ENCODE measurements at places on chromosomes 5 and 9. TPM values are rescaled to one million over a fixed set of nuclear protein-coding genes. Genes with fewer than 3 reads are reported as not detected.

PCA3 gene
- not detected for total RNA-seq

SLCO6A1 gene
- total RNA-seq, result not detected

HDHD3 gene
- total RNA-seq, result 18.7 TPM

DNA sequence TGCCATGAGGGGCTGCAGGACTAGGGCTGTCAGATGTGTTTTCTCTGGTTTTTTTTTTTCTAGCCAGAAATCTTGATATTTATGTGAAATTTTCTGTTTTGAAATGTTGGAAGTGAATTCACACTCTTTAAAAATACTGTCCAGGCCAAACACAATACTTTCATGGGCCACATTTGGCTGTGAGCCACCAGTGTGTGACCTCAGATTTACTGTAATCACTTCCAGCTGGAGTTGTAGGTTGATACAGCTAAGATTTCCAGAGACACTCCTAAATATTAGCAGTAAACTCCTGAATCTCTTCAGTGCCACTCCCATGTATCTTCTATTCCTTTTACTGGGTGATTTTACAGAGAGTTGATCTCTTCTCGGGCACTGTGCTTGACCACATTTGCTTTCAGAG, 92.2 kb upstream of the CKMT2 start:
- DNase-seq, result no peak

GRCh38 chr9:131258698-131259431, 17.4 kb downstream of the FAM78A start:
- no peak for DNase-seq

DNA sequence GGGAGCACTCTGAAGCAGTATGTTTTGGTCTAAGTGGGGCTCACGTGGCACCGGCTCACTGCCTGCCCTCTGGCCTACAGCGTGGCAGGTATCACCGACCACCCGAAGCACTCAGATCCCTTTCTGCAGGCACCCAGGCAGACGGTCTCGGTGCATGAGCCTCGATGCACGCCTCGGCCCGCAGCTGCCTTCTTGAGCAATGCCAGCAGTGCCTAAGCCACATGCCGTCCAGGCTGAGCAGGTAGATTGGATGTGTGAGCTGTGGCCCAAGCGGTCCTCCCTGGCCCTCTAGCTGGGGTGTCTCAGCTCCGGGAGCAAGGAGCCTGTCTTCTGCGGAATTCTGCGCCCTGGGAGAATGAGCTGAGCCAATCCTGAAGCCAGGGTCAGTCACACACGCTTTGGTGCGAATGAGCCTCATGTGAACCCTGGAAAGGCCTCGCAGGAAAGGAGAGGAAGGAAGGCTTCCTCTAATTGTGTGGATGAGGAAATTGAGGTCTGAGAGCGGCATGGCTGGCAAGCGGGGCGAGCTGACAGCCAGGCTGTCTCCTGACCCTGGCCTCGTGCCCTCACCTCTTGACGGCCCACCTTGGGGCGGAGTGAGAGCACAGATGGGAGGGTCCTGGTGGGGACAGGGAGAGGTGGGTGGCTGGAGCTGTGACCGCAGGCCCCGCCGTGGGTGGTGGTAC, 14.4 kb downstream of the RXRA start:
- DNase-seq, result no peak

- DNase-seq, result no peak
These were observed 151.0 kb downstream of the MYO10 start for GRCh38 chr5:16784843-16785791.

DNA sequence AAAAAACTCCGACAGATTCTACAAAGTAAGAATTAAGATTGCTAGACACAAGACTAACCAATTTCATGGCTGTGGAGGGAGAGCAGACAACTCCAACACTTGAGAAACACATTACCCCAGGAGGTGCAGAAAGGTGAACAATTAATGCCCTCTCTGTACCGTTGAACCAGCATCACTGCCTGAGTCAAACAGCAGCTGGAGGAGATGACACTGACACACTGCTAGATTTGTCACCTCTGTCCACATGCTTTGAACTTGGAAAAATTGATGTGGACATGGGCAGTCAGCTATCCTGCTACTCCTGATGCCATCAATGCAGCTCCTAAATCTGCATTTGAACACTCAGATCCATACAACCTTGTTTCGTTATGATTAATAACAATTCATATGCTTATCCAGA, 51.7 kb downstream of the GPBP1 start:
- no peak for DNase-seq

DNA sequence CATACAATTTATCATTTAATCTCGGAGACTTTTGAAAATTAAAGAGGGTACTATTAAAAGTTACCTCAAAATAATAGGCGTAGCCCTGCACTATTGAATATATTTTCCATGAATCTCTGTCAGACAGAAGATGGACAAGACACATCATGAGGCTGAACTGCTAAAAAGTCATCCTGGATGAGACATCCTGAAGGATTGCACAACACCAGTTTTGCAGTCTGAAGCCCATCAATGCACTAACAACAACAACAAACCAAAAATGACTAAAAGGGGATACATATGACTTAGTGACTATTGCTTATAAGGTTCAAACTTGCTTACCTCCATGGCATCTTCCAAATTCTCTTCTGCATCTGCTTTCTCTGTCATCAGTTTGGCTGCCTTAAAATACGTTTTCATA, 15.7 kb downstream of the LMBRD2 start:
- DNase-seq, result no peak

DNA sequence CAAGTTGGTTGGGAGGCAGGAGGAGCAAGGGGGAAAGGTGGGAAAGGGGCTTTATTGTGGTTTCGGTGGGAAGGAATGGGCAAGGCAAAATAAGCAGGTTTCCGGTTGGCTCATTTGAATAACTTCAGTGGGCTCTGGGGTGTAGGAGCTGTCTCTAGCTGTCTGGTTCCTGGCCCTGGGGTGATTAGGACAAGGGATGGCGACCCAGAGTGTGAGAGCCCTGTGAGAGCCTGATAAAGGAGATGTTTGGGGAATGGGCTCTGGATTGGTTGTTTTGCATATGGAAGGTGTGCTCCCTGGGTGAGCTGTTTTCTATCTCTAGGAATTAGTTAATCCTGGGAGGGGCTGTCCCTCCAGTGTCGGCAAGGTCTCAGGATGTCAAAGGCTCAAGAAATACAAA, 15.4 kb downstream of the ANKRD34B start:
- no peak for DNase-seq

DNA sequence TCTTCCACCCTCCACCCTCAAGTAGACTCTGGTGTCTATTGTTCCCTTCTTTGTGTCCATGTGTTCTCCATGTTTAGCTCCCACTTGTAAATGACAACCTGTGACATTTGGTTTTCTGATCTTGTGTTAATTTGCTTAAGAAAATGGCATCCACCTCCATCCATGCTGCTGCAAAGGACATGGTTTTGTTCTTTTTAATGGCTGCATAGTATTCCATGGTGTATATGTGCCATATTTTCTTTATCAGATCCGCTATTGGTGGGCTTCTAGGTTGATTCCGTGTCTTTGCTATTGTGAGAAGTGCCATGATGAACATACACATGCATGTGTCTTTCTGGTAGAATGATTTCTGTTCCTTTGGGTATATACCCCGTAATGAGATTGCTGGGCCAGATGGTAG, 163.4 kb upstream of the ITGA1 start:
- DNase-seq, result no peak

- DNase-seq, result no peak
These were observed 17.2 kb upstream of the DIRAS2 start for GRCh38 chr9:90659650-90660364.

GRCh38 chr9:72443855-72444254, 77.6 kb upstream of the TMC1 start:
- DNase-seq, result peak; percentile 14

- DNase-seq, result no peak
These were observed 212.9 kb downstream of the SPATA31A6 start for GRCh38 chr9:42396318-42396717.

DNA sequence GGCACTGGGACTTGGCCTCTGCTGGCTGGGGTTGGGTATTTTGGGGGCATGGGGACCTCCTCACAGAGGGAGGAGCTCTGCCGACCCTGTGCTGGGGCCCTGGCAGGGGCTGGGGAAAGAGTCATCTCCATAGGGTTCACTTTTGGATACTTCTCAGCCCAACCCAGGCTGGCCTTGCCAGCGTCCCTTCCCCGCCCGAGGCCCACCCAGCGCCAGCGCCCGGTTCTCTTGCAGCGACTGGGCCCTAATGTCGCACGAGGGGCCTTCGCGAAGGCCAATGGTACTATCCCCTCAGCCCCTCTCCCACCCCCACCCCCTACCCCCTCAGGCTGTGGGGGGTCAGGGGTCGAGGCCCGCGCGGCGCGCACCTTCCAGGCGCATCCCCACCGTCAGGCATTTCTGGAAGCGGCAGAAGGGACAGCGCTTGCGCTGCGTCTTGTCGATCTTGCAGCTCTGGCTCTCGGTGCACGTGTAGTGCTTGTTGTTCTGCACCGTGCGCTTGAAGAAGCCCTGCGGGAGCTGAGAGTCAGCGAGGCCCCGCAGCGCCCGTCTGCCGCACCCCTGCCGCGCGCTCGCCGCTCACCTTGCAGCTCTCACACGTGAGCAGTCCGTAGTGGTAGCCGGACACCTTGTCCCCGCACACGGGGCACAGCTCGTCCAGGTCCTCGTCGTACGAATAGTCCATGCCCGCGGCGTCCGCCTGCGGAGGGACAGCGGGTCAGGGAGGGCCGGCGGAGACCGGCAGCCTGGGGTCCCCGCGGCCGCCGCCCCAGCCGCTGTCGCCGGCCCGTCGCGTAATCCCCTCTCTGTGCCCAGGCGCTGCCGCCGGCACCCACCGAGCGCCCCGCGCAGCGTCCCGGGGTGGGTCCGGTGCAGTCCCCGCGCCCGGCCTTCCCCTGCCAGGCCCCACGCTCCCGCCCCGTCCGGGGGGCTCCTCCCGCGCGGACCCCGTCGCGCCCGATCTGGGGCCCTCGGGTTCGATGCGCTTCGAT, 4.2 kb downstream of the NR5A1 start:
- no peak for DNase-seq

DNA sequence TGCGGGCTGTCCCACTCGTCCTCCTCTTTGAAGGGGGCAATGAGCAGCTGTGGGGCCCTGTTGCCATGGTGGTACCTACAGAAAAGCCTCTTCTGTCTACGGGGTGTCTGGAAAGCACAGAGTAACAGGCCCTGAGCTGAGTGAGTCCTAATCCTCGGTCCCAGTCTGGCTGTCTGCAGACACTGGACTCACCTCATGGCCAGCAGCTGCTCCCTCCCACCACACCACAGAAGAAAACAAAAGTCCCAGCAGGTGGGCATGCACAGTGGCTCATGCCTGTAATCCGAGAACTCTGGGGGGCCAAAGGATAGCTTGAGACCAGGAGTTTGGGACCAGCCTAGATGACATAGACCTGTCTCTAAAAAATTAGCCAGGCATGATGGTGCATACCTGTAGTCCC, 19.9 kb downstream of the P4HA2 start:
- DNase-seq, result no peak

DNA sequence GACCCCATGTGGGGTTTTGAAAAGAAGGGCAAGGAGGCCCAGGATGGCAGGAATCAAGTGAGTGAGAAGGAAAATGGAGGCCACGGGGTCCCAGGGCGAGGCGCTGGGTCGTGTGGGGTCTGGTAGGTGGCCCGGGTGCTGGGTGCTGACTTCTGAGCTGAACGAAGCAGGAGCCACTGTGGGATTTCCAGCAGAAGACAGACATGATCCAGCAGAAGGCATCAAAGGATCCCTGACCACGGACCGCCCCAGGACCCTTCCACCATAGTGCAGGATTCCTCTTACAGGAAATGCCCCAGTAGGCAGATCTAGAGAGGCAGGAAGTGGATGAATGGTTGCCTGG, 106.7 kb downstream of the ADAMTS2 start:
- no peak for DNase-seq

All from activated T-helper 2 cell treated with anti-CD3 and anti-CD28 coated beads, Interferon-gamma antibody, Interleukin-2, Interleukin-4, amounts not matched to agents 10 μg/mL and 5 μg/mL and 100 μg/mL, durations not matched to agents 14 hours and 24 hours and 36 hours (primary cell).